MV-4-11 (cell line): ENCODE measurements at places on chromosomes 5 and 9.

- no peak for DNase-seq
Observed at GRCh38 chr5:159123700-159124099, 24.0 kb upstream of the EBF1 start.

GRCh38 chr5:82197550-82197949 is 80.6 kb downstream of the RPS23 start:
- no peak for DNase-seq

- DNase-seq: no peak
Observed at GRCh38 chr9:75054368-75055001, 26.4 kb upstream of the CARNMT1 start.

- no peak for DNase-seq
Observed at GRCh38 chr9:33196736-33197135, 29.6 kb upstream of the B4GALT1 start.

GRCh38 chr9:110106661-110107060 is 101.3 kb downstream of the C9orf152 start:
- DNase-seq: no peak

DNA sequence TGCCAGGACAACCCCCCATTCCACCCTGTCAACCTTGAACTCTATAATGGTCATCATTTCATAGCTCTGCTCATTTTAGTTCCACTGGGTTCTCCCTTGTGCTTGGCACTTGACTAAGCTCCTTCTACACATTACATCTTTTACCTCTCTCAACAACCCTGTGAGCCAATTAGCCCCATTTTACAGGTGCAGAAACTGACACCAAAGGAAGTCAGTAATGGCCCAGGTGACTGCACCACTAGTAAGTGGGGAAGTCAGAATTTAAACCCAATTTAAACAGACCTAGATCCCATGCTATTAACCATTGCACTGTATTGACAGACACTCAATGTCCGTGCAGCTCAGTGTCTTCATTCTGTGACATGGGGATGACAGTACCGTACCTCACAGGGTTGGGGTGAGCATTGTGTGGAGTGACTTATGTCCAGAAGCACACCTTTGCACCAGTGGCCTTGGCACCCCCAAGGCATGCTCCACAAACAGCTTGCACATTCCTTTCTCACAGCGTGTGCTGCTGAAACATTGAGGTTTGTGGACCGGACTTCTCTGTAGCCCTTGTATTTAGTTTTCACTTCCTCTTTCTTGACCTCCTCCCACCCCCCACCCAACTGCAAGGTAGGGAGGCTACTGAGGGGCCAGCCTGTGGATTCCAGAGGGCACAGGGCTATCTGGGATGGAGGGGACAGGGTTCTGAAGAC is 23.1 kb downstream of the IRF1 start:
- peak; percentile 88 for DNase-seq

GRCh38 chr5:9284272-9284671 is 261.6 kb downstream of the SEMA5A start:
- no peak for DNase-seq

DNA sequence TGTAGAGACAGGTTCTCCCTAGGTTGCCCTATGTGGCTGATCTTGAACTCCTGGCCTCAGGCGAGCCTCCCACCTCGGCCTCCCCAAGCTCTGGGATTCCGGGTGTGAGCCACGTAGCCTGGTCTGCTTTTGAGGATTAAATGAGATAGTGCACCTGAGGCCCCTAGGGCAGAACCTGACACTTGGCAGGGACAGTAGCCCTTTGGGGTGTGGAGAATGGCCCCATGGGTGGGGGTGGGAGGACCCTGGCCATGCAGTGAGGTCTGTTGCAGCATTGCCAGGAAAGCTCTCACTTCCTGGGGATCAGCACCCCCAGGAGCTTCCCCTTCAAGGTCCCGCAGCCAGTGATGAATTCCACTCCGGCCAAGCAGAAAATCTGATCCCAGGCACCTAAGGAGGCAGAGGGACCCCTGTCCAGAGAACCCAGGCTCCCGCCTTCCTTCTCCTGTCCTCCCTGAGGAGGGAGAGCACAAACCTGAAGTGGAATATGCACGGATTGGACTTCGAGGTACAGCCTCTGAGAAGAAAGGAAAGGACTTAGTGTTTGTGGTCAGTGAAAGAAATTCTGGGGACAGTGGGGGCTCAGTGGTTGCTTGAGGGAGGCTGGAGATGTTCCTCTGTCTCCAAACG is 73.9 kb upstream of the UNC5A start:
- DNase-seq: no peak

GRCh38 chr5:73205305-73205704 is 32.3 kb downstream of the TMEM174 start:
- DNase-seq: no peak

DNA sequence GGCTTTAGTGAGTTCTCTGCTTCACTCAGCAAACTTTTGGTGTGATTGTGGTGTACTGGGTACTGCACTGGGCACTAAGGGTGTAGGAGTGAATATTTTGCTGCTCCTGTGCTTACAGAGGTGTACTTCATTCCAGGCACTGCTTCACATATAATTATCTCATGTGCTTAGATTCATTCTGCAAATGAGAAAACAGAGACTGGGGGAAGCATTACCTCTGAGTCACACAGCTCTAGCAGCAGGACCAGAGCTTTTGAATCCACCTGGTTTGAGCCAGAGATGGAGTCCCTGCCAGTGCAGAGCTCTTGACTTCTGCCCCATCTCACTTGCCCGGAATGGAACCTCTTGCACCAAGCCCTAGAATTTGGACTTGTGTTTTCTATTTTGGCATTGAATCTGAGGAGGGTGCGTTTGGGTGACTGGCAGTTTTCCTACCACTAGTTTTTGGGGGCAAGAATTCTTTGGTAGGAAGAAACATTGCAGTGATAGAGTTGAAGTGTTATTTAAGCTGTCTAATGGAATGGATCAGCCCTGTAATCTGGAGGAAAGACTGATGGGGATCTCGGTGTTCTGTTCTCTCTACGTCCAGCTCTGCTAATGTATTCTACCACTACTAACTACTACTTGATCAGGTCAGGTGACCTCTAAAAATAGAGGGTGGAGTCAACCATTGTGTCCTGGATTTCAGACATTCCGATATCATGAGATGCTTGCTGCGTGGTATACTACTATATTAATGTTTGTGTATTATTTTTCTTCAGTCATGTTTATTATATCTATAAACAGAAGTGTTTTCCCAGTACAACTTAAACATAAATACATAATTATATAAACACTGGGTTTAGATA is 2.5 kb downstream of the ARHGAP26 start:
- no peak for DNase-seq

- DNase-seq: no peak
Observed at GRCh38 chr9:97307091-97307490, 368 bp upstream of the CCDC180 start.

- DNase-seq: peak; percentile 79
Observed at GRCh38 chr5:125272357-125272756, 525.9 kb upstream of the ZNF608 start.

- DNase-seq: no peak
Observed at GRCh38 chr9:92639791-92640271, 30.1 kb downstream of the IPPK start.

DNA sequence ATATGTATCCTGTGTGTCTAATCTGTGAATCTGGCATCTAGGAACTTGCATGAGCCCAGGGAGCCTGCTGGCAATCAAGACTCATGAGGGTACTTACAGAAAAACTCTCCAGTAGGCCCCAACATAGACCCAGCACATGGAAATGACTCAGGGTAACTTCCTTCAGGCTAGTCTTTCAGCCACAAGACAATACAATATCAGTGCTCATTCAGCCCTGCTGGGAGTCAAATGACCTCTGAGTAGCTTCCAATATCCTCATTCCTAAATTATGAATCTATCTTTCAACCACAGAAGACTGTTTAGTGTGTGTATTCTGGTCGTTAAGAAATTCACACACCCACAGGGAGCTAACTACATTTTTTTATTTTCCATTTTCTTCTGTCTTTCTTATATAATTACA is 1273.0 kb downstream of the EFNA5 start:
- DNase-seq: peak; percentile 27

- DNase-seq: no peak
Observed at GRCh38 chr5:122420091-122420490, 108.1 kb downstream of the SNCAIP start.

DNA sequence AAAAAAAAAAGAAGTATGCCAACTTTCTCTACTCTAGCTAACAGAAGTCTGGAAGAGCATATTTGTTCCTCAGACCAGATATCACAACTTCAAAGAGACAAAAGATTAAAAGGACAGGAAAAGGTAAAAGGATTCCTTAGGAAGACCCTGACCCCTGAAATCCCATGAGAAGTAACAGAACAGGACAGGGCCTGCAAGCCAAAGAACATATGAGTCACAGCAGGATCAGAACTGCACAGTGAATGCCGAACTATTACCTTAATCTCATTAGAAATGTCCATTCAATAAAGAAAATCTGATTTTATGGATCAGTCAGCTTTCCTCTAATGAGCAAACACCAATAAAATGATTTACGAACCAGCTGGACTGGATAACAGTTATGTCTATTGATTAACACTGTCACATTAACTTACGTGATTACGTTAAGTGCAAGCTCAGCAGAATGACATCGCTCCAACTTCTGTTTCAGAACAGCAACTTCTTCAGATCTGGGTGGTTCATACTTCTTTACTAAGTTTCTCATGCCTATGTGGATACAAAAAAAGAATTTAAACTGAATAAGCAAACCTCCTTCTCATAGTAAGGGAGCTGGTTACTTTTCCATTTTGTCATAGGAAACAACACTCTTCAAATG is 13.6 kb downstream of the CCNH start:
- no peak for DNase-seq

GRCh38 chr9:137837345-137838278 is 40.0 kb upstream of the CACNA1B start:
- DNase-seq: no peak

DNA sequence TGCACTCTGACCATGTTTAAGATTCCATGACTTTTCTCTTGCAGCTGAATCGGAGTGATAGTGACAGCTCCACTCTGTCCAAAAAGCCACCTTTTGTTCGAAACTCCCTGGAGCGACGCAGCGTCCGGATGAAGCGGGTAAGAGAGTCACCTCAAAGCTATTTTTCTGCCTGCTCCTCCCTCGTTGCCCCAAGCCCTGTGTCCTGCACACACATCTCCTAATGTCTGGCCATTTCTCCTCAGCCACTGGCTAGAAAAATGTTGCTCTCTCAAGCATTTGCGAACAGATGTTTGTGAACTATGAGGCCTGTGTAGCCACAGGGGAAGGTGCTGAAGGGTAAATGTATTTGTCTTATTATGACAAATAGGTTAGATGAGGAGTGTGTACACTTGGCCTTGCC is 25.7 kb upstream of the RARS1 start:
- no peak for DNase-seq

GRCh38 chr5:170571281-170571731 is 67.5 kb downstream of the KCNIP1 start:
- no peak for DNase-seq

GRCh38 chr5:158522776-158523175 is 576.9 kb downstream of the EBF1 start:
- DNase-seq: no peak

DNA sequence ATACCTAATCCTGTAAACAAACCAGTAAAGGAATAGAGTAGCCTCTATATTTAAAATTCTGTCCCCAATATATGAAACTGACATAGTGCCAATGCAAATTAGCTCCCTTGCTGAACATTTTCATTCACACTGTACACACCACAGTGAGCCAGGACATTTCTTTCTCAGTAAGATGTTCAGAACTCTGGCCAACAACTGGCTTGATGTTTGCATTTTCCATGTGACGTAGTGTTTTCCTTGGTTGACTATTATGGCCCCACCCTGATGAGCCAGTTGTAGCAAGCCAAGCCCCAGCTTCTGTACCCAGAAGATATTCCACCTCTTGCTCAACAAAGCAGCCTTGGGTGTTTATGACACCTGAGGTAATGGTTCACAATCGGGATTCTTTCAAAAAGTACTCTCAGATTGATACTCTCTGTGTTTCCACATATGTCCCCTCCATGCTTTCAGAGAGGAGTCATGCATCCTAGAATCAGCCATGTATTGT is 17.7 kb upstream of the ANXA1 start:
- DNase-seq: no peak

GRCh38 chr5:179879690-179880010 is 21.0 kb upstream of the MRNIP start:
- DNase-seq: no peak

DNA sequence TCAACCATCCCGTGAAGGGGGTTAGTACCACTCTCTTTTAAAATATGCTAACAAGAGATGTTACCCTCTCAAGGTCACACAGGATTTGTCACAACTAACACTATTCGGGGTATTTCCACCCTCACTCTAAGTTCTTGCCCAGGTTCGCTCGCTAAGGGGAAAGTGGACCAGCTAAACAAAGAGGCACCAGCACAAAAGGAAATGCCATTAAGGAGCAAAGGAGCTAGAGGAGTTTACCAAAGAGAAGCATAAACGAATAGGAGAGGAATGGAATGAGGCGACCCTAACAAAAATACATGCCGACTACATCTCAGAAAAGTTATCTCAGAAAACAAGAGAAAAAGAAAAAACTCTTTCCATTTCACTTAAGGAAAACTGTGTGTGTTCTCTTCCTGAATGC is 170.9 kb downstream of the DCP2 start:
- DNase-seq: no peak

DNA sequence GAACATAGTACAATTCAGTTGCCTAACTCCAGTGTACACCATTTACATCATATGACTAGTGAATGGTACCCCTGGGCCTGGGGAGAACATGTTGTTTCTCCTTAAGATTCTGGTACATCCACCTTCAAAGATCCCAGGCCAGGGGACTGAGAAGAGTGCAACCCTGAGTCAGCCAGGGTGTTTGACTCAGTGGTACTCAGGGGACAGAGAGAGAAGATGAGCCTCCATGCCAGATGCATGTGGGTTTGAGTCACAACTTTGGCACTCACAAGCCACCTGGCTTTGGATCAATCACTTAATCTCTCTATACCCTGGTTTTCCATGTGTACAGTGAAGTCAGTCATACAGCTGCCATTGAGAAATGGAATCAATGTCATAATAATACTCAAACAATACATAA is 53.7 kb downstream of the MAP1B start:
- DNase-seq: no peak

GRCh38 chr5:16025681-16026080 is 153.9 kb downstream of the MARCHF11 start:
- DNase-seq: no peak

DNA sequence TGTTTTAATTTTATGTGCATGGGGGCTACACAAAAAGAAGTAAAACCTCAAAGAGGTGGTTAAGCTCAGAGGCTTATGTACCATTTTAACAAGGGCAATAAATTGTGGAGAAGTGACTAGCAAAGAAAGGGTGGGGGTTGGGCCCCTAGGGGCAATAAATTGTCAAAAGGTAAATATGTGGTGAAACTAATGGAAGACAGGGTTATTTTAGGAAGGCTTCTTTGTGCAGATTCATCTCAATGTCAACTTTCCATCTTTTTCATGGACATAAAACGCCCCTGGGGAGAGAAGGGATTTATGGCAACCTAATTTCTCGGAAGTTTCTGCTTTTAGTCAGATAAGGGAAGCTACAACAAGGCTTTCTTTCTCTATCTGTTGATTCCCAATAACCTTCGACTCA is 42.5 kb upstream of the GOLM1 start:
- DNase-seq: no peak

DNA sequence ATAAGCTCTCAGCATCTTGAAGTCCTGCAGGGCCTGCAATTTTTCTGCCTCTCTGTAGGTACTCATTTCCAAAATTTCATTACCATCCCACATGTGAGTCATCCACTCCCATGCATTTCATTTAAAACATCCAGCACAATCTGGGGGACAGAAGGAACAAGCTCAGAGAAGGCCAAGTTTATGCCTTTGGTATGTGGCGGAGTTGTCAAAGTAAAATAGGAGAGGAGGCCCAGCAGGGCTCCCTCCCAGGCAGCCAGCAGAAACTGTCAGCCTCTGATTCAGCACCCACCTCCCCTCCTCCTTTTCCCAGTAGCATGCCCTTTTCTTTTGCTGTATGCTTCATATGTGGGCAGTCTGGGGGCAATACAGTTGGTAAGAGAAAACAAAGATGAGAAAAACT is 126.4 kb upstream of the ZNF366 start:
- DNase-seq: no peak
